Left lung (tissue), 14 donors: ENCODE measurements at places on chromosomes 12 and 14.
A peak's percentile ranks its signal among the peaks of the same experiment; 100 is the strongest.

GRCh38 chr12:79678306-79678705, 12.5 kb downstream of the PAWR start:
- DNase-seq, result no peak

DNA sequence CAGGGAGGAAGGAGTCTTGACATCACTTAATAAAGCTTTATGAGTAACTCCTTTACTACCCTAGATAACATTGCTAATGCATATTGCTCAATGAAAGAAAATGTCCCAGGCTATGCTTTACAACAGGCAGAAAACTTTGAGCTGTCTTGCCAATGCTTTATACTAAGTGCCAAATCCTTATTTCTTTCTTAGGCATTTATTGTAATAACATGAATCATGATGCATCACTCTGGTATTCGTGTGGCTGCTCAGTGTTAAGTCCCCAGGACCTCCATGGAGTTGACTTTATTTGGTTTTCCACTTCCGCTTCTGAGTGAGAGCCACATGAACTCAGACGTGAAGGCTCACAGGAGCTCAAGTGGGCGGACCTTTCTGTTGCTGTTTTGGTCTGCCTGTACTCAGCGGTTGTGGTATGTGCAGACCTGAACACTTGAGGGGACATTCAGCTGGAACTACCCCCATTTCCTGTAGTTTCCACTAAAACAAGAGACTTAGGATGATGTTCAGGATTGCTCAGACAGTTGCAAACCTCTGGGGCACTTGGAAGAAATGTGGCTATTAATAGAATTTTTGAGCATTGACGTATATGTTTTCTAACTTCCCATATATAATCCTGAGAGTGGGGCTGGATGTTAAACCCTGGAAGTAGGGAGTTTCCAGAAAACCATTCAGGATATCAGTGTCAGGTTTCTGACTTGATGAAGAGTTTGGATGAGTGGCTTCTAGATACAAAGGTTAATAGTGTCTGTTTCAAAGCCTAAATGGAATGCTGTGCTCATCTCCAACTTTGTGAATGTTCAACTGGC, 258.6 kb downstream of the MSRB3 start:
- DNase-seq, result no peak

DNA sequence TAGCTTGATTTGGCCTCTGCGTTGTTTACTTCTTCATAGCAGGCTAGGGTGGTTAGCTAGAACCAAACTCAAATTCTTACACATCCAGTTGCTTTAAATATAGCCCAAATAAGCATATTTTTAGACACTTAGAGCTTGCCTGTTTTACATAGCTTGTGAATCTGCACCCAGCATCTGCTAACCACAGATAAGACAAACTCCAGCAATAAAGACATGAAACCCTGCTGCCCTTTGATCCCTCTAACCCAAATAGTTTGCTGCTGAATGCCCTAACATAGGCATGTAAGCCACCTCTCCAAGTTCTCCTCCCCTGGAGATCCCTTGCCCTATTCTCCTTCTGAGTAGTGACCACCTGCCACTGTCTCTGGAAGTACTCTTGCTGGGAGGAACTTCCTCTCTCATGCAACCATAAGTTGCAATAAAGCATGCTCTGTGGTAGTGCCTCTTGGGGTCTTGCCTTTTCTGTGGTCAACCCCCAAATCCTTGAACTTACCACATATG, 185.6 kb downstream of the TMEM117 start:
- no peak for DNase-seq

- no peak for DNase-seq
These were observed 883.0 kb upstream of the FLRT2 start for GRCh38 chr14:84646786-84647500.

GRCh38 chr14:95156161-95157047, 925 bp downstream of the DICER1 start:
- DNase-seq, result peak; percentile 91

DNA sequence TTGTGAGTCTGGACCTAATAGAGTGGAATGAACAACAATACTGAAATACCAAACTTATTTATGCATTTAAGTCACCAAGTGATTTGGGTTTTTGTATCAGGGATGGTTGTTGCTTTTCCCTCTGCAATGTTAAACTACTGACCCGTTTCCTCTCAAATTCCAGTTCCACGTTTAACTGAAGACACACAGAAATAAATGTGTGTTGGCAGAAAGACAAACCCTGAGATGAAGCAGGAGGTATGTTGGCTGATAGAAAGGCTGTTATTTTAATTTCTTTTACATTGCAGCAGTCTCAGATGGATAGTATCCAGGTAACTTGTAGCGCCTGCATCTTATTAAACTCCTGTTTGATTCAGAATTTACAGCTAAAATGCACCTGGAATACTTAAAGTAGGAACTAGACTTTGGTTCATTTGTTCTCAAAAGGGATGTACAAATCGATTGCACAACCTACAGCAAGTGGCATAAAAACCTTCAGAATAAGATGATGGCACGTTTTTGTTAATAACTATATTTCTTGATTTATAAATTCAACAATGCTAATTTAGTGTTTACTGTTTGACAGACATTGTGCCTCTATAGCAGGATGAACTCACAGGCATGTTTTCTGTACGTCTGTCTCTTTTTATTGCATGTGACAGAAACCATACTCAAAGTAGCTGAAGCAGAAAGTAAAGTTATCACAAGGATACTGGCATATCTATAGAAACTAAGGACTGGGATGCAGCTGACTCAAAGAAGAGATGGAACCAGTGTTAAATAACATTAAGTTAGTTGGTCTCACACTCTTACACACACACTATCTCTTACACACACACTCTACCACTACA, 405.7 kb downstream of the ZFP36L1 start:
- DNase-seq, result no peak

GRCh38 chr14:43166163-43166562, 1340.9 kb downstream of the FSCB start:
- DNase-seq, result no peak

- no peak for DNase-seq
These were observed 8.6 kb downstream of the TC2N start for GRCh38 chr14:91858536-91859275.

GRCh38 chr14:72308967-72309485, 376.8 kb downstream of the RGS6 start:
- DNase-seq, result no peak
